ENCODE measurements at places on chromosomes 2 and 18.

DNA sequence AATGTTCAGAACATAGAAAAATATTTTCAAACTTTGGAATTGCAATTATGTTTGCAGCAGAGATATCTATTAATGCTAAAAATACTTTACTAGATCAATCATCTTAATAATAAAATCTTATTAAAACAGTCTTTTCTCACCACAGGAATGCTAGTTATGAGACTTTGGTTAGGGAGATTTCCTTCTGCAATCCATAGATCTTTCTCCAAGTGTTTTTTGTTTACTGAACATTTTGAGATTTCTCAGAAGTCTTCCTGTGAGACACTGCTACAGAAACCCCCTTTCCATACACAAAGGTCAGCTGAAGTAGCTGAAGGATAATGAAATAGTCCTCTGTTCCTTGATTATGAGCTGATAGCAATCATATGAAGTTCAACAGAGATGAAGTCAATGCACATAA is 59.4 kb upstream of the RAPH1 start:
- no peak for DNase-seq

GRCh38 chr2:192398236-192398635 is 203.5 kb upstream of the TMEFF2 start:
- no peak for DNase-seq

GRCh38 chr2:134668821-134669220 is 50.0 kb downstream of the TMEM163 start:
- DNase-seq, result no peak

- no peak for DNase-seq
These were observed 290.3 kb upstream of the ID2 start for GRCh38 chr2:8391584-8391983.

DNA sequence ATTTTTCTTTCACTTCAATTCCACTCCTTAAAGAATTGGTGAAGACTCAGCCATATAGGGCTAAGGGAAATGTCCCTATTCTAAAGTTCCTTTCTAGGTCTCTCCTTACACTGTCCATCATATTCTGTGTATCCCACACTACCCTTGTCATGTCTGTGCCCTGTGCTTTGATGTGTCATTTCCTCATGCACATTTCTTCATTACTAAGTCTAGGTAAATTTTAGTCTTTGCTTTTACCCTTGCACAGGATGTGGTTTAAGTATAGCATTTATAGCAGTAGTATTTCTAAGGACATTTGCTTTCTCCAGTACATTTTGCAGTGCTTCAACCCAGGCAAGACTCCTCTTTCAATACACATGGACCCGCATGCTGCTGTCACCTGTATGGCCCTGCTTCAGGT is 221.5 kb upstream of the ACVR2A start:
- DNase-seq, result no peak

GRCh38 chr2:13260402-13260801 is 543.7 kb downstream of the TRIB2 start:
- no peak for DNase-seq

DNA sequence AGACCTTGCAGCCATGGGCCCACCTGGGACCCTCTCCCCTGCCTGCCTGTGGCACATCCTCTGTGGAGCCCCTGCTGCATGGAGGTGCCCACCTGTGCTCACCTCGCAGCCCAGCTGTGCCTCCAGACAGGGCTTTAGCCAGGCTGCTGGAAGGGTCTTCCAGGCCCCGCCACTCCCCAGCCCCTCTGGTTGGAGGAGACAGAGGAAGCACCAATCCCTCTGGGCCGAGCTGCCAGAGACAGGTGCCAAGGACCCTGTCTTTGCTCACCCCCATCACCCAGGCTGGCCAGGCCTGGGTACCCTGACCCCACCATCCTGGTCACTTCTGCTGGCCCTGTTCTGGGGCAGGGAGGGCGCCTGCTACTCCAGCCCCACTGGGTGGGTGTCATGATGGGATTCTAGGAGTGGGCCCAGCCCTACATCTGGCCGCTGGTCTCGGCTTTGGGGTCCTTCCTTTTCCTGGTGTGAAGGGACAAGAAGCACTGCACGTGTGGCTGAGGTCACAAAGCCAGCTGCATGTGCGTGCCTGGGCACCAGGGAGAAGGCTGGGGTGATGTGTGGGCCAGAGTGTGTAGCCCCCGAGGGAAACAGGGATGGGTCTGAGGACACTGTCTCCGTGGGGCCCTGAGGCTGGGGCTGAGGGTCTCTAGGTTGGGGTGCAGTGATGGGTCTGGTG is 9.3 kb upstream of the NEU4 start:
- no peak for DNase-seq

All from NCI-H510A treated with DMSO at 0.1 percent for 48 hours (cell line).